ENCODE measurements at places on chromosomes 1 and 21.
A peak's percentile ranks its signal among the peaks of the same experiment; 100 is the strongest.

DNA sequence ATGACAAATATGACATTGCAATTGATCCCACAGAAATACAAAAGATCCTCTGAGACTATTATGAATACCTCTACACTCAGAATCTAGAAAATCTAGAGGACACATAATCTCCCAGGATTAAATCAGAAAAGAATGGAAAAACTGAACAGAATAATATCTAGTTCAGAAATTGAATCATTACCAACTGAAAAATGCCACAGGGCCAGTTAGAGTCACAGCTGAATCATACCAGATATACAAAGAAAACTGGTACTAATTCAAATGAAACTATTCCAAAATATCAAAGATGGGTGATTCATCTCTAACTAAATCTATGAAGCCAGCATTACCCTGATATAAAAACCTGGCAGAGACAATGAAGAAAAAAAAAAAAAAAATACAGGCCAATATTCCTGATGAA lies 149.3 kb downstream of the BRINP3 start:
- DNase-seq: no peak

DNA sequence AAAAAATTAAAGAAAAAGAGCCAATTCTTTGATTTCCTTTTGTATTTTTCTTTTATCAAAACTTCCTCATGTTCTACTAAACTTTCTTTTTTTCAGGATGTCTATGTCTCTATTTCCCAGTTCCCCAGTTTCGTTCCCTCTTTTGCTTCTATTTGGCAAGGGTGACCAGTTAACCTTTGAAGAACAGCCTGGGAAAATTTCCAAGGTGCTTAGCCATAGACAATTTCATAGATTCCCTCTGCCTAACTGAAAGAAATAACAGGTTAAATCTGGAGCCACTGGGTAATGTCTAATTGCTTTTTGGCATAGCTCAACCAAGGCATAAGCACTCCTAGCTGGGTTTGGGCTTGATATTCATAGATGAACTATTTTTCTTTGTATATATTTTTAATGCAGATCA lies 272.3 kb downstream of the ADGRL2 start:
- DNase-seq: no peak

GRCh38 chr1:42211224-42211623 lies 46.7 kb upstream of the GUCA2A start:
- DNase-seq: no peak

DNA sequence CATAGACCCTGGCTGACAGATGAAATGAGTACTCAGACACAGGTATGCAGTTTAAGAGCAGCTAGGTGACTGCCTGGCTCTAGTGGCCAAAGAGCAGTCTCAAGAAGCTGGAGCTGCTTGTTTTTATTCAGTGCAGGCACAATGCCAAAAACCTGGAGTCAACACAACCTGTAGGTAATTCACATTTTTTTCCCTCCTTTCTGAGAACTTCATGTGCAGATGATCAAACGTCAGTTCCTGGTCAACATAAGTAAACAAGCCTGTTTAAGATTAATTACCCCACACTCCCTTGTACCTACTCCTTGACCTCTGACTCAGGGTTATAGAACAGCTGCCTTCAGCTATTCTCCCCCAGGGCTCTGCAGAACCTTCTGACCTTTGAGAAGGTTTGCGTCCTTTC lies 17.3 kb upstream of the ACADM start:
- DNase-seq: no peak

DNA sequence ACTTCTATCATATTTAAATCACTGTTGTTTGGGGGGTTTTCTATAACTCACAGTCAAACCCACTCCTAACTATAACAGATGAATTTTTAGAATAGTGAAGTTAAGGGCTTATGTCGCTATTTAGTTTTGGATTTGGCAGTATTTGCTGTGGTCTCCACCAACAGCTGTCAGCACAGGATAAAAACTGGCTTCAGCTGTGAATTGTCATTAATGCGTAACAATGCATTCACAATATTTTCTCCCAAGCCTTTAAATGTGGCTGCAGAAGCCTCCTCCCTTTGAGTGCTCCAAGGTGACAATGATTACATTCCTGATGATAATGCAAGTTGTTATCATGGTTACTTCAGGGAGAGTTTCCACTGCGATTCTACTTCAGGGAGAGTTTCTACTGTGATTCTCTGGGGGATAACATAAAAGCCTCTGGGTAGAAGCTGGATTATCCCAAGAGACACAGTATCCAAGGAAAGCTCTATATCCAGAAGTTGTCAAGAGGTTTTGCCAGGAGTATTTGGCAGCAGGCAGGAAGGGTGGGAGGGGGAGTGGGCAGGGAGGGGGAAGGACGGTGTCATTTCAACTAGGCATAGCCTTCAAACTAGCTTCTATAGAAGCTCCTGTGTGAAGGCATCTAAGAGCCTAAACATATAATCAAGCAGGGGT lies 14.9 kb upstream of the SMIM12 start:
- no peak for DNase-seq

DNA sequence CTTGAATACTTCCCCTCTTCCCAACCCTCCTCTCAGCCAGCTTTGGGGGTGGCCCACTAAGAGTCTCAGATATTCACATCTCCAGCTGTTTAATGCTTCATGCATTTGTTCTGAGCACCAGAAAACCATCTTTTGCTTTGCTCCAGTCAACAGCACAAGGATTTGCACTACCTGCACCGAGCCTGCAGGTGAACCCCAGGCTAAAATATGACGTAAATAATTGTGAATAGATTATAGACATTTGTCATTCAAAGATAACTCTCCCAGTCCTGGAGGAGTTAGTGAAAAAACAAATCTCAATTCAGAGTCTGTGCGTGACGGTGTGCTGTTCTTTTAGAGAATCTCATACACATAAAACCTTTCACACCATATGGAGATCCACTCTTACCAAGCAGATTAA lies 7.4 kb downstream of the CD247 start:
- no peak for DNase-seq

GRCh38 chr1:28208818-28209441 lies 23.9 kb downstream of the DNAJC8 start:
- DNase-seq: peak; percentile 59

DNA sequence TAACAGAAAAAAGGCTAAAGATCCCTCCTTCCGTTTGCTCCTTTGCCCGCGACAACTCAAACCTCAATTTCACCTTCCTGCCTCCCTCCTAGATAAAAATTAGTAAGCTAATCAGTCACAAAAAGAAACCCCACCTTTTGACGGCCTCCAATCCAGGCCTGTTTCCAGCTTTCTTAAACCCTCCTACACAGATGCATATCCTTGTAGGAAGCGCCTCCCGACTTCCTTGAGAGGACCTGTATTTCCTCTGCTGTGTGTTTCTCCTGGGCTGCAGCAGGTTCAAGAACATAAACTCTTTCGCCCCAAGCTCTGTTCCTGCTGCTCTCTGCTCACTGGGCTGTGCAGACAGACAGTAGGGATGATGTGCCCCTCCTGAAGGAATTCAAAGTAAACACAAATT lies 168.8 kb downstream of the CYYR1 start:
- DNase-seq: no peak

Data from activated CD4-positive, alpha-beta T cell treated with anti-CD3 and anti-CD28 coated beads, Interleukin-2, amount 50 U/mL, for 48 hours (primary cell).